Effector memory CD4-positive, alpha-beta T cell (primary cell): ENCODE measurements at places on chromosomes 16 and 17.
A peak's percentile ranks its signal among the peaks of the same experiment; 100 is the strongest.

- peak; percentile 47 for DNase-seq
These were observed 934 bp downstream of the MAFG start for GRCh38 chr17:81926451-81927151.

DNA sequence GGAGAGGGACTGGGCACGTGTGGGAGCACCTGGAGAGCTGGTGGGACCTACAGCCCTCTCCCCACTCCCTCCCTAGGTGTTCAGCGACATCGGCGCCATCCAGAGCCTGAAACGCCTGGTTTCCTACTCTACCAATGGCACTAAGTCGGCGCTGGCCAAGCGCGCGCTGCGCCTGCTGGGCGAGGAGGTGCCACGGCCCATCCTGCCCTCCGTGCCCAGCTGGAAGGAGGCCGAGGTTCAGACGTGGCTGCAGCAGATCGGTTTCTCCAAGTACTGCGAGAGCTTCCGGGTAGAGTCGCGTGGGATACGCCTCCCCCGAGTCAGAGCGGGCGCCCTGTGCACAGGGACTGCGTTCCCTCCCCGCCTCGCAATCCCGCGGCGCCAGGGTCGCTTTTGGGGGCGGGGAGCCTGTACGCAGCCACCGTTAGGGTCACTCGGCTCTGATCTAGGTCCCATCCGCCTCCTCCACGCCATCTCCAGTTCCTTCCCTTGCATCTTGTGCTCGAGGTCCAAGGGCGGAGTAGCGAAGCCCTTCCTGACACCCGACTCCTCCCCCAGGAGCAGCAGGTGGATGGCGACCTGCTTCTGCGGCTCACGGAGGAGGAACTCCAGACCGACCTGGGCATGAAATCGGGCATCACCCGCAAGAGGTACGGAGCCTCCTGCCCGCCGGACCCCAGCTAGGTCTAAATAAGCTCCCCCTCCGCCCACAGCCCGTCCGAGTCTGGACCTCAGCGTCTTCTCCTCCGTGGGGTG lies 13.0 kb downstream of the SARM1 start:
- peak; percentile 42 for DNase-seq

DNA sequence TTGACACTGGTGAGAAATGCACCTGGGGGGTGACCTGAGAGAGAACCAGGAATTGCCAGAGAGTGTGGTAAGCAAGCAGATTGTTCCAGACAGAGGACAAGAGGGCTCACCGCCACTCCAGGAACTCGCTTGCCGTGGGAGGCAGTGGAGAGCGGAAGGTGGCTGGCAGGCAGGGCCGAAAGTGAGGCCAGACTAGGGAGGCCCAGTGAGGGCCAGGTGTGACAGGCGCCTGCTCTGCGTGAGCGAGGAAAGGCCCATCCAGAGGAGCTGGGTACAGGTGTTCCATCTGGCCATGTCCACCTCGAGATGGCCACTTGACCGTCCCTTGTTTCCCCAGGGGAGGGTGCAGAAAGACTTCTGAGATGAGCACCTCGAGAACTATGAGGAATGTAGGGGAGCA lies 11.9 kb upstream of the MYO15B start:
- no peak for DNase-seq

DNA sequence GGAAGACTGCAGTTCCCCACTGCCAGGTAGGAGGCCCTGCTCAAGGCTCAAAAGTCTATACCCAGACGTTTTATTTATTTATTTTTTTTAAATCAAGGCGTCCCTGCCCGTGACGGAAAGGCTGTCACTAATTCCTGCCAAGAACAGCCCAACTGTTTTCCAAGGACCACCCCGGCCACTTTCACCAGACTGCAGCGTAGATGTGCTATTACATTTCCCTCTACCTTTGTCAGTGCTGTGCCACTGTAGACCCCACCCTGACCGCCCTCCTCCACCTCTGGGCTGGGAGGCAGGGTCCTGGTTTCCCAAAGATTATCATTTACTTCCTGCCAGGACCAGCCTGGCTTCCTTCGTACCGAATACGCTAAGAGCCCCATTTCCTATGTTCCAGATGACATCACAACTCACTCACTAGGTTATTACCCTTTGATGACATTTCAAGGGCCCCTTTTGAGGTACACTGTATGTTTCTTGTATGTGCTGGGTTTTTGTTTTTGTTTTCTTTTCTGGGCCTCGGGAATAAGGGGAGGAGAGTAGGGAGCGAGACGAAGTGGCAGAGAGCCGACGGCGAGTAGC lies 6.3 kb upstream of the RNF227 start:
- no peak for DNase-seq

DNA sequence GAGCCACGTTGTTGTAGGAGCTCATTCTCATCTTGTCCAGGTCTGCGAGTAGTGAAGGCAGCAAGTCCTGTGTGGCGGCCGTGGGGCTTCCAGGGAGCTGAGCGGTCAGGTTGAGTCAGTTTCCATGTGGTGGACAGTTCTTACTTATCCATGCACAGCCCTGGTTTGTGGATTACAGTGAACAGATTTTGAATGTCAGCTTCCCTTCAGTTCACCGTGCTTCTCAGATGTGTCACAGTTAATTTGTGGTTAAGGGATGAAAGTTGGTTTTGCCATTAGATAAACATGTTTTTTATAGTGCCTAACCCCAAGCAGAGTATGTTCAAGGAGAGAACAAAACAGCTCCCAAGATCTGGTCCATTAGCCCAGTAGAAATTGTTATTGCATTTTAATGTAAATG lies 103.1 kb downstream of the RPTOR start:
- no peak for DNase-seq

DNA sequence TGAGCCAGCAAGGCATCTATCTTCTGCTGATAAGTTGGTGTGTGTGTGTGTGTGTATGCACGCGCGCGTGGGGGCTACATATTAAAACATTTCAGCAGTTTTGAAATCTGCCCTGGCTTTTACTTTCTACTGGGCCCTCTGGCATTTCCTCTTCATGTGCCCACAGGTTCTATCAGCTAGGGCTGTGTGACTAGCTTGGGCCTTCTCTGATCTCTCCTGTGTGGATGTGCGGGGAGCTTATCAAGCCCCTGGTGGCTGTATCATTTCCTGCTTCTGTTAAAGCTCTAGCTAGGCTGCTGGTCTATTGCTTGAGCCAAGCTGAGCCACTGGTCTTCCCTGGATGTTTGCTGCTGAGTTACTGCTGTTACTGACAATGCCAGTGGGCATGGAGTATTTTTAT lies 132.5 kb downstream of the AATF start:
- no peak for DNase-seq

GRCh38 chr17:22202702-22203101 lies 510.4 kb downstream of the KCNJ18 start:
- no peak for DNase-seq

DNA sequence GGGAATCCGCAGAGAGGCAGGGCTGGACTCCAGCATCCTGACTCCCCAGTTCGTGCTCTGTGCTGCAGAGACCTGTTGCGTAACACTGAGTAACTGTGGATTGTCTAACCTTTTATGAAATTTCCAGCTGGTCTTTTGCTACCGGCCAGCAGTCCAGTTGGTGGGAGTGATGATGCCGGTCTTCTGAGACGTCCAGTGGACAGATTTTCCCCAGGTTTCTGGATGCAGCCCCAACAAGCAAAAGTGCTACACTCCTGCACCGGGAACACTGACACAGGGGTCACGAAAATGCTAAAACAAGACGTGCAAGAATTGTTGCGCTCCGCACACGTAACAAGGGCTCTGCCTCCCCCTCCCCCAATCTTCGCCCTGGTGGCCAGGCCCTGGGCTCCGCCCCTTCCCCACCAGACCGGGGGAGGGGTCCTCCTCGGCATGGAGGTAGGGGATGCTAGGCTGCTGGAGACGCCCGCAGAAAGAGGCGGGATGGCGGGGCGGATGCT lies 701 bp upstream of the MRC2 start:
- no peak for DNase-seq

GRCh38 chr16:1876468-1876867 lies 4.5 kb upstream of the MEIOB start:
- DNase-seq, result no peak

GRCh38 chr16:52308051-52308450 lies 238.9 kb downstream of the TOX3 start:
- no peak for DNase-seq

DNA sequence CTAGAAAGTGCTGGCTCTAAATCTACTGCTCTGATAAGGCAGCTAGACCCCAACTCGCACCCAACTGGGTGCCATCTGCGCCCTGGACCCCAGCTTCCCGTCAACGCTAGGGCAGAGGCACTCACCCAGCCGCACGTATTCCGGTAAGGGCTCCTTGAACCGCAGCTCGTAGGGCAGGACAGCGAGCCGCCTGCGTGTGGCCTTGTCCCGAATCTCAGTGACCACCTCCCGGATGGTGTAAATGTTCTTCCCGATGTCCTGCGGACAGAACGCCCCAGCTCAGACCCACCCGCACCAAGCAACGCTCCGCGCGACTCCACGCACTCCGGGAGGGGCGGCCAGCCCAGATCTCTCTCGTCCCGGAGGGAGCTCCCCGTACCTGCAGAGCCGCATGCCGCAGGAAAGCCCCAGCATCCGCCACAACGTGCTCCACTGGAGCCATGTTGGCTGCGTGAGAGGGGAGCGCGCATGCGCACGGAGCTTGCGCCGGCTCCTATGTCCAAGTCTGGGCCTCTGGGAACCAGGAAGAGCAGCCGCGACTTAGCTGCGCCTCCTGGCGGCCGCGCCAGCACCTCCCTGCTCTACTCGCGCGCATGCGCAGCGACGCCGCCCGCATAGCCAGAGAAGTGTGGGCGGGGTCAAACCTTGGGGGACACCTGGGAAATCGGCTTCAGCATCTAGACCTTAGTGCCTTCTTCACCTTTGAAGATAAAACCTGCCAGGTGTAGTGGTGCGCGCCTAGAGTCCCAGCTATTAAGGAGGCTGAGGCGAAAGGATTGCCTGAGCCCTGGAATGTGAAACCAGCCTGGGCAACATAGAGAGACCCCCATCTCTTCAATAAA lies at the start of gene NOB1:
Gene NOB1 (minus strand): TSS at position 458 of the 842 bp plus-strand sequence. CDS start 16 bp downstream, at position 442.
- DNase-seq, result peak; percentile 98

DNA sequence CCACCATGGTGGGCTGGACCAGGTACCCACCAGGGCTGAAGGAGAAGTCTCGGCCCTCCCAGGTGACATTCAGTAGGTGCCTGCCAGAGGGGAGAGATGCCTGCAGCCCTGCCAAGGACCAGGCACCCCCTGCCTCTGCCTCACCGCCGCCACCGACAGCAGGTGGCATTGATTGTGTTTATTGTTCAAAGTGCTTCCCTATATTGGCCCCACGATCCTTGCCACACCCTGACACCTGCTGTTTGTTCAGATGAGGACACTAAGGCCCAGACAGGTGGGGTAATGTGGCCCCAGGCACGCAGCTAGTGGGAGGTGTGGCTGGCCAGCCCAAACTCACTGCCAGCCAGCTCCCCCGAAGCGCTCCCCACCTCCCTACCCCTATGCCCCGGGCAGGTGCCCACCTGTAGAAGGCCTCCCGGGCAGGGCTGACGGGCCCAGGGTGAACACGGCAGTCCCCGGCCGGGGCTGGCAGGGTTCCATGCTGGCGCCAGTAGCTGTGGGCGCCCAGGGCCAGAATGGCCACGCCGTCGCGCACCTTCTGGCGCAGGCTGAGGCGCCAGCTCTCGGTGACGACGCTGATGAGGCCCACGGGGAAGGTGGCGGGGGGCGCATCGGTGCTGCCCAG lies 8.0 kb downstream of the GRIN2C start:
- no peak for DNase-seq

GRCh38 chr17:27511168-27511883 lies 55.1 kb downstream of the KSR1 start:
- DNase-seq, result no peak

DNA sequence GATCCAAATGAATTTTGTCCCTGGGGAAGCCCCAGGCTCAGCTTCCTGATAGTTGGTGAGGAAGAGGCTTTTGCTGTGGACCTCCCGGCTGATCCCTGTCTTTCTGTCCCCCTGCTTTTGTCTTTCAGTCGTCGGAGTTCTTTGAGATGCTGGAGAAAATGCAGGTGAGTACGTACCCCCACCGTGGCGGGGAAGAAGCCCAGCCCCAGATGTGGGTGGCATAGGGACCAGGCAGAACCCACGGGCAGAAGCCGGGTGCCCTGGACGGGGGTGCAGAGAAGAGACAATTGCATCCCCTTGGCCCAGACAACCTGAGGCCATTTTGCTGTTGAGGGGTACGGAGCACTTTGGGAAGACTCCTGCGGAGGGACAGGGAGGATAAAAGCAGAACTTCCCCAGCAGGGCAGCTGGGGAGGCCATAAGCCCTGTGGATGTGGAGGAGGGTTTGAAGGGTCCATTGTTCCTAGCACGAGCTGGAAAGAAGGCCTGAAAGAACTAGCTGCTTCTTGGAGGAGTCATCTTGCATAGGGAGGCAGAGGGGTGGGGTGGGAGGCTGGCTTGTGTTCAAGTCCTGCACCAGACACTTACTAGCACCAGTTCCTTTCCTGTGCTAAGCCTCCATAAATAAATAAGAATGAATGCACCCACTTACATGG lies 105.6 kb downstream of the OR1D5 start:
- no peak for DNase-seq

DNA sequence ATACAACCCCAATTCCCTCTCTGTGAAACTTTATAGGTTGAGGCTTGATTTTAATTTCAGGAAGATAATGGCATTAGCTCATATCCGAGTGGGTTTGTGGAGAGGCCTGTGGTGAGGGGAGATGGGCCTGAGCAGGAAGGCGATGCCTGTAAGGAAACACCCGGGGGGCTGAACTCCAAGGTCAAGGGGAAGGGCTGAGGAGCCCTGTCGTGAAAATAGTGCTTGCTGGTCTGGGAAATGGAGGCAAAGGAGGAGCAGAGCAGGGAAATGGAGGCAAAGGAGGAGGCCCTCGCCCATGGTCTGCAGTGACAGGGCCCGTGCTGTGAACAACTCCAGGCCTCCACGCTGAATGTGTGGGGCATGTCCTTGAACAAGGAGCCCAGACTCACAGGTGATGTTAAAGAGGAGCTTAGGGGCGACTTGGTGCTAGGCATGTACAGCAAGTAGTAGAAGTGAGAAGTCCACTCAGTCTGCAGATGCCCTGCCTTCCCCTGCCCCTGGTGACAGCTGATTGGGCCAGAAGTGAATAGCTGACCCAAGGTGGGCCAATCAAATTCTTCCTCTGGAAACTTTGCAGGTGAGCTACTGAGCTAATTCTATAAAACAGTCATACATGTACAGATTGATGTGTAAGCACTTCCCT lies 38.1 kb downstream of the MRPS23 start:
- DNase-seq, result no peak

- no peak for DNase-seq
These were observed 598 bp upstream of the PGAP3 start for GRCh38 chr17:39688475-39688835.

DNA sequence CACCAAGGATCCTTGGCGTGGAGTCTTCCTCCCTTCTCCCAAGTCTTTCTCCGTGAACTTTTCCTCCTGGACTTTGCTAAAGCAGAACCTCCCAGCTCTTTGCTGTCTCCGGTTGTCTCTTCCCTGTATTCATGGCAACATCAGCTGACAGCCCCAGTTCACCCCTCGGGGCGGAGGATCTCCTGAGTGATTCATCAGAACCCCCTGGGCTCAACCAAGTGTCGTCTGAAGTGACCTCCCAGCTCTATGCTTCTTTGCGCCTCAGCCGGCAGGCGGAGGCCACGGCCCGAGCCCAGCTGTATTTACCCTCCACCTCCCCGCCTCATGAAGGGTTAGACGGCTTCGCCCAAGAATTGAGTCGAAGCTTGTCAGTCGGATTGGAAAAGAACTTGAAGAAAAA lies 943 bp downstream of the CNTROB start:
- no peak for DNase-seq

- no peak for DNase-seq
These were observed 20.8 kb downstream of the ZFPM1 start for GRCh38 chr16:88473666-88474534.

- no peak for DNase-seq
These were observed 1.5 kb downstream of the FCSK start for GRCh38 chr16:70455910-70456309.
